CD4-positive, alpha-beta T cell treated with Interferon gamma for 1 hour (primary cell): ENCODE measurements at places on chromosomes 13 and 19.

- no peak for DNase-seq
These were observed 123.3 kb downstream of the AKAP11 start for GRCh38 chr13:42395086-42395821.

GRCh38 chr19:35869327-35870123, 1.2 kb downstream of the APLP1 start:
- peak; percentile 87 for DNase-seq

DNA sequence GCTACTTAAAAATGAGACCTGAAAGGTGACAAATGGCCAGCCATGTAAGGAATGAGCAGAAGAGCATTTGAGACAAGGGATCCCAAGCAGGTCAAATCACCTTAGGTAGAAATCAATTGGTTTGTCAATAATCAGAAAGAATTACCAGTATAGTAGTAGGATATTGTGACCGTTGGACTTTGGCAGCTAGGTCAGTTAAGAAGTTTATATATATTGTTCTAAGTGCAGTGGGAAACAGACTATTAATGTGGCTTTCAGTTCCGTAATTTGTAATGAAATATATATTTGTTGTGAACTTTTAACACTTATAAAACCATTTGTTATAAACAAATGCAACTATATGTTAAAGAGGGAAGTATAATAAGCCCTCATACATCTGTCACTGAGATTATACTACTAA, 807.9 kb upstream of the SPRY2 start:
- DNase-seq: no peak

GRCh38 chr19:3669082-3669946, 31.0 kb downstream of the PIP5K1C start:
- DNase-seq: no peak

- DNase-seq: no peak
These were observed 3.1 kb downstream of the FTL start for GRCh38 chr19:48968179-48968661.

DNA sequence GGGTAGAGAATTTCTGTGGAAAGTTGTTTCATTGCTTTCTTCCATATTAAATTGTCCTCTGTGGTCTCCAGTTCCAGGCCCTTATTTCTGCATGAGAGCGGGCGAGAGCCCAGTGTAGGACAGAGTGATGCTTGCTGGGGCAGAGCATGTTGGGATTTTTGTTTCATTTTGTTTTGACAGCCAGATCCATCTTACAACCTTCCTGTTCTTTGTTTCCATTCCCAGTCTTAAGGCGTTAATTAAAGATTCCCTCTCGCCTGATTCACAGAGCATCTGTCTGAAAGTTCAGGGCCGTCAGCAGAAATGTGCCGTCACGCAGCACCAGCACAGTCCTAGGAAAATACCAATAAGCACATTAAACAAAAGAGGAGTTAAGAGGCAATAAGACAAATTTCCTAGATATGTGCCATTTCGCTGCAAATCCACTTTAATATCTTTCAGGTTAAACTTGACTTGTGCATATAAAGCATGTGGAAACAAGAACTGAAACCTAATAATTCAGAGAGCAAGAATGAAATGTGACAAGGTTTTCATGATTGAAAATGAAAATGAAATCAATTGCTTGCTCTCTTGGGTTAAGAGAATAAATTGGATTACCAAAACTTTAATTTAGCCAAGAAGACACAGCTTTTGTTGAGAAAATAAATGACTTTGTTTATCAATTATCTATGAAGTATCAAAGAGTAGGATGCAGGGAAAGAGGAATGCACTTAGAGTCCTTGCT, 210.7 kb upstream of the SLC10A2 start:
- no peak for DNase-seq

DNA sequence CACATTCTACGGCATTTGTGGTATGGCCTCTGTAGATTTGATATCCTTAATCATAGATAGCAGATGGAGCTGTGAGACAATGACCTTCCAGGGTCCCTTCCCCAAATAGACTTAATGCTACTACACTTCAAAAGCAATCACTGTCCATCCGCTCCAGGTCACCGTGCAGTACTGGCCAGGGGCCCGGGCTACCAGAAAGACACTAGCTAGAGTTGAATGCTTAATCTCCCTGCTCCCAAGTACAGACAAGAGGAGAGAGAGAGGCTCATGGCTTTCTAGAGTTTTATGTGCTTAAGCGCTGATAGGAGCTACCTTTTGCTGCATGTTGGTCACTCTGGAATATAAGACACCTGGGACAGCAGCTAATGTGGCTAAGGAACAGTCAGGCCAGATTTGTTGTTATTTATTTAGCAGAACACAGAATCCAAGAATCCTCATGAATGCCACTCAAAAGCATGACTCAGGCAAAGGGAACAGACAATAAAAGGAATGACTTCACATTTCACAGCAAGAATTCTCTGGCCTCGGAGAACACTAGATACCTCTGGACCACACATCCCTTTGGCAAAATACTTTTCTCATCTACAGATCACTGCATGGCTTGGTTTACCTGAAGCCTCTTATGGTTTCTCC, 165.0 kb downstream of the LACC1 start:
- DNase-seq: no peak

GRCh38 chr13:58620176-58620575, 988.6 kb downstream of the PCDH17 start:
- DNase-seq: no peak

GRCh38 chr13:46614582-46614981, 61.6 kb downstream of the LRCH1 start:
- no peak for DNase-seq

- no peak for DNase-seq
These were observed 348.9 kb downstream of the UQCRFS1 start for GRCh38 chr19:28864024-28864503.

- no peak for DNase-seq
These were observed 560.6 kb downstream of the TBC1D4 start for GRCh38 chr13:74921326-74921725.

- peak; percentile 62 for DNase-seq
These were observed 18.5 kb downstream of the POU2F2 start for GRCh38 chr19:42113641-42114348.

GRCh38 chr13:113740661-113741060, 18.4 kb upstream of the TMEM255B start:
- no peak for DNase-seq
